ENCODE measurements at places on chromosomes 5 and 9.
A peak's percentile ranks its signal among the peaks of the same experiment; 100 is the strongest.

DNA sequence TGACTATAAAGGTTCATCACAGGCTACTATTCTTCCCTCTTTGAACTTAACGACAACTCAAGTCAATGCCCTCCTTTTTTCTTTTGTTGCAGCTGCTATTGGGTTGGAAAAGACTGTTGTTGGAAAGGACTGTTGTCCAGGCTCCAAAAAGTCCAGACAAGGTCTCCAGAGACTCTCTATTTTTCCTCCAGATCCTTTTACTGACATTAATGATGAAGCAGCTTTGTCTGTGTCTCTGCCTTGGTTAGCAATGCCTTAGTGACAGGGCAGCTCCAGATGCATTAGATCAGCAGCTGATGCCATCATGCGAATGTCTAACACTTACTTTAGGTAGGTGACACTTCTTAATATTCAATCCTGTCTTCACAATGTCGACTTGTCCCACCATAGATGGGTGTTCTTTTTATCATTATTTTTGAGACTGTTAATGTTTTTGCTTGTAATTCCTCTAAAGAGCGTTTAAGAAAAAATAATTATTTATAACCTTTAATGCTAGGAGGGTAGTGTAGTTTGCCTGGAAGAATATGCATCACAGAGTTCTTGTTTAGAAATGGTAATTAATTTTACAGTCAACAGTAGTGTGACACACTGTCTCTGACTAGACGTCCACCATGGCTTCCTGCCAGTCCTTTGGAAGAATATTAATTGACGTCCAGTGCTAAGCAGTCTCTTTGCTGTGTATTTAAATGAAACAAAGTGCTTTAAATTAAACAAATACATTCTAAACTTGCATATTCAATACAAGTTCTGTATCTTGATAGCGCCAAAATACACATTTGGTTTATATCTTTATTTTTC is 492.2 kb downstream of the NR2F1-AS1 start:
- no peak for DNase-seq

DNA sequence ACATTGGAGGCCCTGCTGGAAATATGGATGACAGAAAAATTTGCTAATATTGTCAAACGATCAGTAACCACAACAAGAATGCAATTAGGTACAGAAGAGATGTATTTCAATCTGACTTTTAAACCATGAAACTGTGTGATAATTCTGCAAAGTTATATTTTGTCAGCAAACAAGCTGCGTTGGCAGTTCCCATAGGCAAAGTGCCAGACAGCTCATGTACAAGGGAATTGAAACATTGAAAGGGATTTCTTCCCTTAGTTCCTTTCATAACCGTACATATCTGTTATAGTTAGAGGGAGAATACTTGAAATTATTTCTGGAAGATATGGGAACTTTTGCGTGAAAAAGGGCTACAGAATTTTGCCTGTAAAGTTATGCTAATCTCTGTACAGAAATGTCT is 419.4 kb upstream of the PTGER4 start:
- DNase-seq: no peak

DNA sequence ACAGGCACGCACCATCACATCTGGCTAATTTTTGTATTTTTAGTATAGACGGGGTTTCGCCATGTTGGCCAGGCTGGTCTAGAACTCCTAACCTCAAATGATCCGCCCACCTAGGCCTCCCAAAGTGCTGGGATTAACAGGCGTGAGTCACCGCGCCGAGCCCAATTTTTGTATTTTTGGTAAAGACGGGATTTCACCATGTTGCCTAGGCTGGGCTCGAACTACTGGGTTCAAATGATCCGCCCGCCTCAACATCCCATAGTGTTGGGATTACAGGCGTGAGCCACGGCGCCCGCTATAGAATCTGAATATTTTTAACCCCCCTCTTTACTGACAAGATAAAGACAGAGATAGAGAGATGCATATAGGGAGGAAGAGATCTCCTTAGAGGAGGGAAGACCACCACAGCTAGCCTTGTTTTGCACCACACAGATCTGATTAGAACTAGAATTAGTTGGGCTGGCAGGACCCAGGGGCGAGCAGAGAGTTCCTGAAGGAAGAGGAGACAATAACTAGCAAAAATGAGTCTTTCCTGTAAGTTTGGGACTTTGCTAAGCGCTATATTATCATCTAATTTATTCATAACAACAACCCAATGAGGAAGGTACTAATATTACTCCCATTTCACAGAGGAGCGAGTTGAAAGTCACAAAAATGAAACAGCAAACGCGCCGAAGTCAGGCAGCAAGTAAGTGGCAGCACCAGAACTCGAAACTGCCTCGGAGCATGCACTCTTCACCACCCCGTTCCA is 1.5 kb upstream of the ANKHD1 start:
- peak; percentile 6 for DNase-seq

- DNase-seq: no peak
These were observed 24.6 kb upstream of the BARX1 start for GRCh38 chr9:93979721-93980120.

GRCh38 chr5:94672746-94673145 is 54.3 kb downstream of the SLF1 start:
- DNase-seq: no peak

GRCh38 chr9:4997196-4997595 is 12.1 kb downstream of the JAK2 start:
- DNase-seq: no peak

DNA sequence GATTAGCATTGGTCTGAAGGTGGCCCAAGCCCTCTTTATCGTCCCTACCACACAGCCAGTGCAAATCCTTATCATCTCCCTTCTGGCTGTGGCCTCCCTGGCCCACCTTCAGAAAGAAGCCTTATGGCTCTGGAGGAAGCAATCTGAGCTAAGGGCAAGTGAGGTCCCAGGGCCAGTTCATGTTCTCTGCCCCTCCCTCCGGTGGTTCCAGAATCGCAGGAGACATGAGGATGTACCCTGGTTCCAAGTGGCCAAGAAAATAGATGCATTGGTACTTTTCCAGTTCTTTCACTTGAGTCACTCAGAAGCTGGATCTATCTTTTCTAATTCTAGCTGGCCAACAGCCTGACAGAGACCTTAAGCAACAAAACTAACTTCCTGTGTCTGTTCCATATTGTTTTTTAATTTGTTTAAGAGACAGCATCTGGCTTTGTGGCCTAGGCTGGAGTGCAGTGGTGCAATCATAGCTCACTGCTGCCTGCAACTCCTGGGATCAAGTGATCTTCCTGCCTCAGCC is 60.7 kb downstream of the LHFPL2 start:
- DNase-seq: no peak

GRCh38 chr9:107029146-107029545 is 166.2 kb downstream of the ZNF462 start:
- DNase-seq: no peak

DNA sequence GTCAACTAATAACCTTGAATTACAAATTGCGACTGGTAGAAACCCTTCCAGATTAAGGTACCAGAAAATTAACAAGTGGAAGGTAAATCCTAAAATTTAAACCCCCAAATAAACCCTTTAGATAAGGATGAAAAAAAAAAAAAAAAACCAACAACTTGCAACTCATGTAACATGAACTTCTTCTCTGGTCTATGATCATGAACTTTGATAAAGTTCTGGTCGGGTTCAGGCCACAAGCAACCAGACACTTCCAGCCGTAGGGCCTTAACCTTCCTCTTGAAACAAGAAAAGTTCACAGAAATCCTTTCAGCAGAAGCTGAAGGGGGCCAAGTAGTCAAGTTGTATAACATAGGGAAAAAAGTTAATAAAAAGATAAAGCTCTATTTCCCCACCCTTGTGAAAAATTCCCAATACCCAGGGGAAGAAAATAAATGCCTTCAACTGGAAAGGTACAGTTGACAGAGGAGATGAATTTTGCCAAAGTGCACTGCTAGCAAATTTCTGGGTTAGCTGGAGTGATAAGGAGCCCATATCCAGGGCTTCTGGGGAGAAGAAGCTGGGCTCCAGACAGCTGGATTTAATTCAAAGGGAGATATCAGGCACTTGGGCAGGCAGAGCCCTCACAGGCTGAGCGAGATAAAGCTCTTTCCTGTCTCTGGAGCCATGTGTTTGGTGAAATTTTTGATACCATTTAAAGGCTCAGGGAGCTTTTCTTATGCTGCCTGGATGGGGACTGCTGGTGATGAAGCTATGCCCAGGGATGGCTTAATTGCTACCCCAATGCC is 234.2 kb upstream of the PANK3 start:
- no peak for DNase-seq

DNA sequence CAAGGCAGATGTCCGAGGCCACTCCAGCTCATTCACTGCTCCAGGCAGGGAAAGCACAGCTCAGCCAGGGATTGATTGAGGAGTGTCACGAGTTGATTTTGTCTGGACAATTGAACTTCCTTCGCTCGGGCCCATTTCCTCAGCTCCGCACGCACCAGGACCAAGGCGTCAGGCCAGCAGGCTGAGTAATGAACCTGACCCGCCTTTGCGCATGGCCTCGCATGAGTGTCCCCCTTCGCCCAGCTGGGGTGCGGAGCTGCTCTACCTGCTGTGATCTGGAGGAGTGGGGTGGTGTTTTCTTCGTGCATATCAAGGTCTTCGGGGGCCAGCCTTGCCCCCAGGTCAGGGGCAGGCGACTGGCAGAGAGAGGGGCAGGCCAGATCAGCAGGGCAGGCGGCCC is 44.0 kb downstream of the VAV2 start:
- DNase-seq: no peak

DNA sequence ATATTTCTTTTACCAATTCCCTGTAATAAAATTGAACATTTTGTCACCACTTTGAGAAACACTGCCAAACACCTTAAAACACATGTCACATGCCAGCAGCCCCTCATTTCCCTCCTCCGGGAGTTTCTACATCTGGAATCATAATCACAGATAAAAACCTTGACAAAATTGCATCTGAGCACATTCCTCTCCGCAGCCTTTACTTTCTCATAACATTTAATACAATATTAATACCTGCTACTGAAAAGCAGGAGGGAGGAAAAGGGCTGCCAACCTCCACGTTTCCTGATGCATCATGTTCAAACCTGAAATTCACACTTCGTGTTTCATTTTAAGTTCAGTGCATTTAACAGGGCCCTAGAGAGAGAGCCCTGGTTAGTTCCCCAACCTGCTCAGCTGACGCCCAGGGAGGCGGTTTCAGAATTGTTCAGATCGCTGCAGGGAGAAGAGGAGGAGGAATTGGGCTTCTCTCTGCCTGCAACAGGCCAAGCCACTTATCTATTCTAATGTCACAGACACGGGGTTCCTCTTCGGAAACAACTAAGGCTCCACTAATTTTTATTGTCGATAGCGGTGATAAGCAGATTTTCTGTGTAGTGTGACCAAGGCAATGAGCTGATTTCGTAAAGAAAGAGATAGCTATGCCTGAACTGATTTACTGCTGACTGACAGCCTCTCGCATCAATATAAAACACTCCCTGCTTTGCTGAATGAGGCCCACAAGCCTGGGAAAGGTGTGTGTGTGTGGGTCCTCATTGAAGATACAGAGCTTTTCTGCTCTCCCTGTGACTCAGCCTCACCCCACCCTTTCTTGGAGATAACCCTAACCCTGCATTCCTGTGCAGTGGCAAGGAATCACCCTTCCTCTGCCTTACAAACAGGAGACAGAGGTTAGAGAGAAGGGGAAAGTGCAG is 4.9 kb upstream of the LHX2 start:
- no peak for DNase-seq

DNA sequence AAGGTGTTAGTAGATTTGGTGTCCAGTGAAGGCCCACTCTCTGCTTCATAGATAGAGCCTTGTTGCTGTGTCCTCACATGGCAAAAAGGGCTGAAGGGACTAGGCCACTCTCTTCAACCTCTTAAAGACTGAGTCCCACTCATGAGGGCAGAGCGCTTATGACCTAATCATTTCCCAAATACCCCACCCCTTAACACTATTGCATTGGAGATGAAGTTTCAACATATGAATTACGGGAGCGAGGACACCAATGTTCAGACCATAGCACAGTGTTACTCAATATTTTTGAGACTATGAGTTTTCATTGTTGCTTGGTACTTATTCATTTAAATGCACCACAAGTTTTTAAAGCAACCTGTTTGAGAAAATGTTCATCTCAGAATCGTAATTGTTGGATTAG is 8.8 kb upstream of the OTULINL start:
- DNase-seq: no peak

- no peak for DNase-seq
These were observed 396.9 kb upstream of the PAPPA start for GRCh38 chr9:115756736-115757135.

GRCh38 chr9:108565651-108566378 is 290.0 kb downstream of the ACTL7B start:
- DNase-seq: peak; percentile 92

GRCh38 chr5:1189269-1189668 is 12.1 kb upstream of the SLC6A19 start:
- DNase-seq: no peak

- no peak for DNase-seq
These were observed 80.6 kb upstream of the SMIM23 start for GRCh38 chr5:171705036-171705435.

DNA sequence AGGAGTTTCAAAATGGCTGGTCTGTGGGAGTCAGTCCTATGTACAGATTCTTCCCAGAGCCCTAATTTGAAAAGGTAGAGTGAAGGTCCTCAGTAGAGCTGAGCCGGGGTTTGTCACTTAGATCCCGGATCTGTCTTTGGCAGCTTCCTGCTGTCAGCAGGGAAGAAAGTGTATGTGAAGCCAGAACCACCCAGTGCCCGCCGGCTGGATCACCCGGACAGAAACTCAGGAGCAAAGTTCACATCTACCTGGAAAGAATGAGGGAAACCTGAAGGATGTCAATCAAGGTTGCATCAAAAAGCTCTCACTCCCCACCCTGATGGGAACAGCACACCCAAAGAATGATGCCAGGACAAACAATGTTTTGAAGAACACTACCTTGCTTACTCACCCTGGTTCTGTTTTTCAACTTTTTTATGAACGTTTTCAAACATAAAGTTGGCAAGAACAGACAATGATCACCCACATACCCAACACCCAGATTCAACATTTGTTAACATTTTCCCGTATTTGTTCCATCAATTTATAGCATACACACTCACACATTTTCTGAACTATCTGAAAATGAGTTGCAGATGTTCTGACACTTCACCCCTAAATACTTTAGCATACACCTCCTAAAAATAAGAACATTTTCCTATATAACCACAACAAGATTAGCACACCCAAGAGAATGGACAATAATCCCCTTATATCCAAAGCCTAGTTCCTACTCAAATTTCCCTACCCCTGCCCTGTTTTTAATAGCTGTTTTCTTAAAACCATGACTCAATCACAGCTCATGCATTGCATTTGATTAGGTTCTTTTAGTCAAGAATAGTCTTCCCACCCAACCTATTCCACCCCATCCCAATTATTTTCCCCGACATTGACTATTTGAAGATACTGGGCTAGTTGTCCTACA is 133.9 kb downstream of the LHFPL2 start:
- peak; percentile 61 for DNase-seq

DNA sequence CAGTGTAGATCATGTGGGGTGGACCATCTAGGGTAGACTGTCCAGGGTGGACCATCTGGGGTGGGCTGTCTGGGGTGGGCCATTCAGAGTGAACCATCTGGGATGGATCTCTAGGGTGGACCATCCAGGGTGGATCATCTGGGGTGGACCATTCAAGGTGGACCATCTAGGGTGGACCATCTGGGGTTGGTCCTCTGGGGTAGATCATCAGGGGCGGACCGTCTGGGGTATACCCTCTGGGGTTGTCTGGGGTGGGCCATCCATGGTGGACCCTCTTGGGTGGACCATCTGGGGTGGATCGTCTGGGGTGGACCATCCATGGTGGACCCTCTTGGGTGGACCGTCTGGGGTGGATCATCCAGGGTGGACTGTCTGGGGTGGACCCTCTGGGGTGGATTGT is 64.3 kb downstream of the KCNT1 start:
- no peak for DNase-seq

GRCh38 chr5:181198106-181198685 is 6.8 kb downstream of the TRIM7 start:
- no peak for DNase-seq

Measured in epithelial cell of esophagus (primary cell).